Amygdala (tissue), 56 donors: ENCODE measurements at places on chromosomes 6 and 20.

DNA sequence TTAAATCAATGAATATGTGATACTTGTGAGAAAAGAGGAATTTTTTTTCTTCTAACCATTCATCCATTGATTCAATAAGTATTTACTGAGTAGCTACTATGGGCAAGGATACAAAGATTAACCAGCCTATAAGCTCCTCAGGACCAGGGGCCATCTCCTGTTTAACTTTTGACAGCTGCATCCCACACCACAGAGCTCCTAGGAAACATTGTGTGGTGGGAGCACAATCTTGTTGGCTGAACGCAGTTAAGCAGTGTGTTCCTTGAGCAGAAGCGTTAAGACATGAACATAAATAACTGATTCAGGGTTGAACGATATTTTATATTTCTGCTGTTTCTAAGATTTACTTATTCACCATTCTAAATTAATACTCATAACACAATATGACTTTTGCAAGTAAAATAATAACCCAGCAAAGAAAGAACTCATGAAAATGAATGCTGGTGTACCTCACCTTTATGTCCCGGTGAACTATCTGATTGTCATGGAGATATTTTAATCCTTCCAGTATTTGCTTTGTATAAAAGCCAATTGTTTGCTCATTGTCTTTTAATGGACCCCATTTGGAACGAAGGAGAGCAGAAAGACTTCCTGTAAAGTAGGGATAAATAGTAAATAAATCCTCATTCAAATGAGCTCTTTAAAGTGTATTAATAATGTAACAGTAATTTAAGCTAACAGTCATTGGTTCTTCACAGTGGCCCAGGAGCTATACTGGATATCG, 62.6 kb upstream of the MAP7 start:
- DNase-seq: no peak

- no peak for DNase-seq
These were observed 421.9 kb downstream of the PREX1 start for GRCh38 chr20:48405909-48406308.

- DNase-seq: no peak
These were observed at the start of gene GPX5 for GRCh38 chr6:28525496-28526039. Gene GPX5, plus strand, starts transcription at chr6:28525881. Its CDS starts 133 bp downstream, at chr6:28526014.

GRCh38 chr20:15925376-15925775, 647.9 kb downstream of the KIF16B start:
- no peak for DNase-seq

- DNase-seq: no peak
These were observed 19.5 kb downstream of the PERP start for GRCh38 chr6:138087593-138088325.

DNA sequence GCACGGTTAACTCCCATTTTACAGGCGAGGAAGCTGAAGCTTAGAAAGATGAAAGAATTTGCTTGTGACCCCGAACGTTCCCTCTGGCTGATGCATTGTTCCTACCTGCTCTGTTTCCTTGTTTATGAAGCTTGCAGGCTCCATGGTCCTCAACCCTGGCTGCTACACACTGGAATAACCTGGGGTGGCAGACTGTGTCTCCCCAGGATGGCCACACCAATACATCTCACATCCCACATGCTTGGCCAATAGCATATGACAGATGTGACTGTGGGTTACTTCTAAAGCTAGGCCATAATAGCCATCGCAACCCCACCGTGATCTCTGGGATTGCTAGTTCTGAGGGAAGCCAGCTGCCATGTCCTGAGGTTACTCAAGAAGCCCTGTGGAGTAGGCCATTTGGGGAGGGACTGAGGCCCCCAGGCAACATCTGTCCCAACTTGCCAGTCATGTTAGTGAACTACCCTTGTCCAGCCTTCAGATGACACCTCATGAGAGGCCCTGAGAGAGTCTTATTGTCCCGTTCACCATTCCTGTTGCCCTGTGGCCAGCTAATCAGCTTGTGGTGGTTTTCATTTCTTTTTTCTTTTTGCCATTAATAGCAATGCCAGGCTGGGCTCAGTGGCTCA, 6.7 kb upstream of the FAM110A start:
- DNase-seq: no peak

GRCh38 chr6:89974834-89975233, 80.6 kb downstream of the GJA10 start:
- no peak for DNase-seq

- peak; percentile 30 for DNase-seq
These were observed 216.7 kb downstream of the ZDHHC14 start for GRCh38 chr6:157597461-157598312.

DNA sequence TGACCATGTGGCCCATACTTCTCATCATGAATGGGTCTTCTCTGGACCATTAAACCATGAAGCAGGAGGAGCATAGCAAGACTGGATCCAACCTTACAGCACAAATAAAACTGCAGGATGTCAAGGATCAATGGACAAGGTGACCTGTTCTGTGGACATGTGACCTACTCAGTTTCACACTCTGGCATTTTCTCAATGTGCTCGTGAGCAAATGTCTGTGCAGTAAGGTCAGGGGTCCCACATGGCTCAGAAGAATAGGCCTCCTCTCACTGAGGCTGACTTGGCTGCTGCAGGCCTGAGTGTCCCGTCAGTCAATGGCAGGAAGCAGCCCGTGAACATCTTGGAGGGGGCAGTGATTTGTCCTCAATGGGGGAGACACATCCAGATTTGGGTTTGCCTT, 60.2 kb upstream of the IL20RA start:
- no peak for DNase-seq

DNA sequence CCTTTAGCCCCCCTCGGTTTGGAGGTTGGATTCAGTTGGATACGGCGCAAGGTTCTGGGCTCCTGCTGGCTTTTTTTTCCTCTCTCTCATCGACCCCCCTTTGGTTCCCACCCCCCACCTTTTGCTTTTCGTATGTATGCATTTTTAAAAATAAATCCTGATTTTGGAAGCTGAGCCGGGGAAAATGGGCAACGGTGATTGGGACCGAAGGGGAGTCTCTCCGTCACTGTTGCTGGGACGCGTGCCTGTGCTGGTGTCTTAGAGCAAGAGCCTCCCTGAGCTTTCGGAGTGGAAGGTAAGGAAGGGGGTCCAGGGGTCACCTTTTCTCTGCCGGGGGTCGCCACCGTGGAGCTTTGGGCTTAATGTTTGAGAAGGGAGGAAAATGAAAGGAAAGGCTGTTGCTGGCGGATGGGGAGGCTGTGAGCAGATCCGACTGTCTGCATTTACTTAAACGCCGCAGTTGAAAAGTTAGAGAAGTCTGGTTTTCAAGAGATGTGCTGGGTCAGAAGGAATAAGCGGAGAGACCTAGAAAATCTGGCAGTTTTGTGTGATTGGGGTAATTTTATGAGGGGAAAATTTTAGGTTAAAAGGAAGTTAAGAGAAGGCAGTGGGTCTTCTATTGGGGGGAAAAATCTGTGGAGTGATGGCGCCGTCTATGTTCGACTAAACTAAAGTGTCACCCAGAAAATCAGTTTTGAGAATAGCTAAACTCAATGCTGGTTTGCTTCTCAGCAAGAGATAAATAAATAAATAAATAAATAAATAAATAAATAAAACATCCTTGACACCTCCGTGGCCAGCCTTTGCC, 828 bp downstream of the ADGRB3 start:
- DNase-seq: no peak

DNA sequence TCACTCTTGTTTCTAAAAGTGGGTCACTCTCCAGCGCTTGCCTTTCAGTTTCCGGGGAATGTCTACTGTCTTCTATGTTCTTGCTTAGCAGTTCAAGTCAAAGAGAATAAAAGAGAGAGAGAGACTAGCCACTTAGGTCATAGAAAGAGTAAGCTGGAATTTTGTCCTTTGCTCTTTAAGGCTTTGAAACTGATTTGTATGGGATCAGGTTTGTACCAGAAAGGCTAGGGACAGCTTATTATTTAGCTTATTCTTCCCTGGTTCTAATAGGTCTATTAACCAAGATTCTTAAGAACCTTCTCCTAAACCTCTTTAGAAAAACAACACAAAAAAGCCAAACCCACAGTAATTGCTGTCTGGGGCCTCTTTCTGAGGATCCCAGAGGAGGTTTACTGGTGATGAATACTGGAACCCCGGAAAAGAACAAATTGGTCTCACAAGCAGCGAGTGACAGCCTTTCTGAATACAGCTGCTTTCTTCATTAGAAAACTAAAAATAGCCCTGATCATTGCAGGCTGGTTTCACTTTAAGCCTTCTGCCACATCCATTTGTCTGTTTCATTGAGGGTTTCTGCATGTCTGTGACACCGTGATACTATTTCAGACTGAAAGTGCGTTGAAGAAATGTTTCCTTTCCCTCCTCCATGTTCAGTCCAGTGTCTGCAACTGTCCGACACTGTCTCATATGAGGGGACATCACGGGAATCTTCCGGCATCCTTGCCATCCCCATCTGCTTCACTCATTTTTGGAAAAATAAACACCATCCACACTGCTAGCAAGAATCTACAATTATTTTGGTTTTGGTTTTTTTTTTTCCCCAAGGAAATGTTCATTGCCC, 75.1 kb upstream of the ATXN1 start:
- no peak for DNase-seq

GRCh38 chr6:63636518-63637021, 968 bp downstream of the PHF3 start:
- peak; percentile 26 for DNase-seq

- DNase-seq: no peak
These were observed 6.9 kb downstream of the NELFCD start for GRCh38 chr20:58987790-58988564.

- no peak for DNase-seq
These were observed 266.1 kb upstream of the PTCHD4 start for GRCh38 chr6:48377115-48377514.

GRCh38 chr6:2482773-2483172, 237.4 kb upstream of the GMDS start:
- DNase-seq: no peak

DNA sequence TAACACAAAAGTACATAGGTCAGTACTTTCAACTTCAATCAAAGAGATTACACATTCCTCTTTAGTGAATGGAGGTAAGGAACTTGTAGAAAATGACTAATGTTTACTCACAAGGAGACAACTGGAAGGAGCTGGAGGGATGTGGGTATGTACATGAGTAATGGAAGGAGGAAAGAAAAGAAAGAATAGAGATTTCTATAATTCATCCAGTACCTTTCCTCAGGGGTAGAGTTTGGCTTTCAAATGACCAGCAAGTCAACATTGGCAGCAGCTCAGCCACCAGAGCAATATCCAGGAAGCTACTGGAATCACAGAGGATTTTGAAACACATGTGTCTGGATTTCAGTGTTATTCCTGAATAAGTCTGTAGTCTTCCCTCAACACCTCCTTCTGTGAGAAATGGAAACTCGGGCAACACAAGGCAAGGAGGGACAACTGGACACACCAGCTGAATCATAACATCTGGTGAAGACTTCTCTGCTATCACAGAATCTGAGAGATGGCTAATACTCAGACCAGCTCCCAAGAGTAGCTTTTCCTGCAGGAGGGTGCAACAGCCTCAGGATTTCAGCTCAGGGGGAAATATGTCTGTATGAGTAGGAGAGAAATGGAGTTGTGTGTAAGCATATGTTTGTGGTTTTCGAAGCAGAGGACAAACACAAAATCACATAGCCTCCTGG, 98.8 kb downstream of the HAO1 start:
- DNase-seq: no peak

DNA sequence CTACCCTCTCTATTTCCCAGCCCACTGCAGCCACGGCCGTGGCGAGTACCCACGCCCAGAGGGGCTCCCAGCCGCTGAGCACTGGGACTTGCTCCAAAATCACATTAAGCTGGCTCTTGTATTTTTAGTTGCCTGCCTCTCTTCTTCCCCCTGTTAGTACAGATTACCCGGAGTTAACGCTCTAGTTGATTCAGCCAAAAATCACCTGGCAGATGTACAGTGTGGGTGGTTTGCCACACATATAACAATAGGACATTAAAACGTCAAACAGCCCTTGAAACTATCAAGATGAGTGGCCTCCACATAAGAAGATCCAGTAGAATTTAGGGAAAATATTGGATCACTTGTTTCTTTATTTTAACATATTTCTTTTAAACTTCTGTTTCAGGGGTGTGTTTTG, 268.8 kb upstream of the PRDM1 start:
- DNase-seq: no peak

DNA sequence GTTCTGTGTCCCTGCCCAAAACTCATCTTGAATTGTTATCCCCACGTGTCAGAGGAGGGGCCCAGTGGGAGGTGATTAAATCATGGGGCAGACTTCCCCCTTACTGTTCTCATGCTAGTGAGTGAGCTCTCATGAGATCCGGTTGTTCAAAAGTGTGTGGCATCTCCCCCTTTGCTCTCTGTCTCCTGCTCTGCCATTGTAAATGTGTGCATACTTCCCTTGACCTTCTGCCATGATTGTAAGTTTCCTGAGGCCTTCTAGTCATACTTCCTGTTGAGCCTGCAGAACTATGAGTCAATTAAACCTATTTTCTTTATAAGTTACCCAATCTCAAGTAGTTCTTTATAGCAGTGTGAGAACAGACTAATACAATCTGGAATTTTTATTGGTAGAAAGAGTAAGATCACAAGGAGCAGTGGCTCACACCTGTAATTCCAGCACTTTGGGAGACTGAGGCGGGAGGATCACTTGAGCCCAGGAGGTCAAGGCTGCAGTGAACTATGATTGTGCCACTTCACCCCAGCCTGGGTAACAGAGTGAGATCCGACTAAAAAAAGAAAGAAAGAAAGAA, 47.1 kb upstream of the SLC22A16 start:
- DNase-seq: no peak

GRCh38 chr20:37042986-37043972, 52.5 kb downstream of the RBL1 start:
- no peak for DNase-seq

DNA sequence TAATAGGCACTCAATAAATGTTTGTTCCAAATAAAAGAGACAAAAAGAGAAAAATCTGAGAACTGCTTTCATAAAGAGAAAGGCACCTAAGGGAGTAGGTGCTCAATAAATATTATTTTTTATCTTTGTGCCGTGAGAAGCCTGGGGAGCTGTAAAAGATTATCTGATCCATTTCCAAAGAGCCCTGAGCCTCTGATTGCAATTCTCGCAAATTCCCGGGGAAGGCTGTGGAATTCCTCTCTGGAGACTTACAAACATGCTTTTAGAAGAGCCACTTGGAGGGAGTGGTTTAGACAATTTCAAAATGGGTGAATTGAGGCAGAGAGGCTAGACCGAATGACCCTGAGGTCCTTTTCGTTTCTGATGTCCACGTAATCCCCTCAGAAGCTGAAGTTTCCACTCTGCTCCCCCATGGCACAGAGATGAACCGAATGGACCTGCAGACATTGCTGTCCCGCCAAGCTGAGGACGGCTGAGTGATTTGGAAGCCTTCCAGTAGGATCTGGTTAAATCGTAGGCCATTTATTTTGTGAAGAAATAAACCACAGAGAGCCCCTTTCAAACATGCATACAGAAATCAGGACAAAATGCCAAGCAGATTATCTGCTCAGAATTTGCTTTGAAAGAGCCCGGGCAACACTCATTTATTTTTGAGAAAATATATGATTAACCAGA, 77.8 kb downstream of the PKHD1 start:
- no peak for DNase-seq
